ENCODE measurements at places on chromosomes 1 and 21.

- DNase-seq, result no peak
These were observed 4.4 kb downstream of the IFI16 start for GRCh38 chr1:159014003-159014571.

DNA sequence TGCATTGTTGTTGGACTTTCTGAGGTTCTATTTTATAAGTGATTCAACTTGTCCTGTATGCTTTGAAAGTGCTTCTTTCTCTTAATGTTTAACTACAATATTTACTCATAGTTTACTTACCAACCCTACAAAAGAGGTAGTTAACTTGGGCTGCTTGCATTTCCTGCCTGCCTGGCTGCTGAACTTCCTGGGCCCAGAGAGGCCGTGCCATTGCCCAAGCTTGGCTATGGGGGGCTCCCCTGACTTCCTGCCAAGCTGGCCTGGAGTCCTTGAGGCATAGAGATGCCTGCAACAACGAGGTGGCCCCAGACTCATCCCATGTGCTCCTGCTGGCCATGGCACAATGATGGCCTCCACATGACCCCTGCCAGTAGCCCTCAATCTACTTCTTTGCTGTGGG is 361.6 kb upstream of the PLD5 start:
- no peak for DNase-seq

GRCh38 chr1:2050793-2051682 is 827 bp downstream of the PRKCZ start:
- peak; percentile 28 for DNase-seq

GRCh38 chr1:40817791-40818263 is 34.2 kb downstream of the KCNQ4 start:
- no peak for DNase-seq

Data from stimulated activated CD4-positive, alpha-beta T cell treated with anti-CD3 and anti-CD28 coated beads, Interleukin-2, amount 100 ng/mL, for 24 hours (primary cell).